Stimulated activated CD8-positive, alpha-beta memory T cell treated with anti-CD3 and anti-CD28 coated beads, Interleukin-7, amount 100 ng/mL, for 1 hour (primary cell): ENCODE measurements at places on chromosomes 7 and 10.

GRCh38 chr7:107012691-107013090 lies 31.8 kb upstream of the PRKAR2B start:
- no peak for DNase-seq

- DNase-seq = no peak
Measured at GRCh38 chr10:111128331-111129180, 51.7 kb downstream of the ADRA2A start.

DNA sequence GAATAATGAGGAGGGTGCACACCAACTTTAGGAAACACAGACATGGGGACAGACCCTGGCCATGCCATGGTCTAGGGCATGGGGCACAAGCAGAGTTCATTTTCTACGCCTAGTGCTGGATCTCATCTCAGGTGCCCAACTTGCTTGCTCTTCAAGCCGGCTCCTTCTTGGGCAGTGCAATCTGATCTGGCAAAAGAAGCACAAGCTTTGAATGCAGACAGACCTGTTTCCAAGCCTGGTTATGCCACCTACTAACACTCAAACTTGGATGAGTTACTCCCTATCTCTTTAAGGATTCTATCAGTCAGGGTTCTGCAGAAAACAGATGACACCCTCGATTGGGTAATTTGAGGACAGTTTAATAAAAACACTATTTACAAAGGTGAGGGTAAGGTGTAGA lies 34.9 kb upstream of the WAPL start:
- DNase-seq = no peak

DNA sequence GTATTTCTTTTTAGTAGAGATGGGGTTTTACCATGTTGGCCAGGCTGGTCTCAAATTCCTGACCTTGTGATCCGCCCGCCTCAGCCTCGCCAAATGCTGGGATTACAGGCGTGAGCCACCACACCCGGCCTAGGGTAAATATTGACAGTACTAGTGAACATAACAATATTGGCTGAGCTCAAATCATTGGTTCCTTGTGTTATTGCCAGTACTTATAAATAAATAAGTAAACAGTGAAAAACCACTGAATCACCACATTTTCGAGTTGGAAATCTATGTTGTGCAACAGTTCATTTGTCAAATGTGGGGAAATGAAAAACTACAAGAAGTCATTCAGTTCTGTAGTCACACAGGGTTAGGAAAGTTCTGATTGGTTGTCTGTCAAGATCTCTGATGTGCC lies 15.8 kb downstream of the RPP30 start:
- no peak for DNase-seq

GRCh38 chr10:118629211-118629610 lies 33.8 kb upstream of the PRLHR start:
- DNase-seq = no peak

- DNase-seq = no peak
Measured at GRCh38 chr7:159207393-159207792, 62.7 kb upstream of the VIPR2 start.

DNA sequence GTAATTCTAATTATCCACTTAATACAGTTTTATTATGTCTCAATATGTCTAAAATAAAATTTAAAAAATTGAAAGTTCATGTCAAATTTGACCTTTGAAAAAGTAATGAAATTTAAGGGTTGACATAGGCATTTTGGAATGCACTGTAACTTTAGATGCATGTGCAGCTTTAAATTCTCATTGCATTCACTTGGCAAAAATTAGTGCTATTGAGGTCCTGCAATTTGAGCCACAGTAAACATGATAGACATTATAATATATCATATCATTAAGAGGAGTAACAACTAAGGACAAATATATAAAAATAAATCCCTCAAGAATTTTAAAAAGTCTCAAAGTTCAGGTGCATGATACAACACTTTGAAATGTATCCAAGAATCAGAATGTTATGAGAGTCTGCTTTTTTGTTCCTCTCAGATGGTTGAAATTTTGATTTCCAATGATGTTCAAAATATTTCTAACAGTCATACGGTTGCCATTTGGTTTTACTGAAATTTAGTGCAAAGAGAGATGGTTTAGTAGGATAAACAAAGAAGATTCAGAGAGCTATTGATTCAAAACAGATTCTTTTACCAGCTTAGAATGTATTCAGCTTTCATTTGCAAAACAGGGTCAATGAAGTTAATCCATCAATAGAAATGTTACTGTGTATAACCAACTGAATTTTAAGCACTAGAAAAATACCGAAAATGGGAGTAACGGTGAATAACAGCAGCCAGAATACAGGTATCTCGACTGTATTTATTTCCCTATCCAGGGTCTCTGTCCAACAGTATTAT lies 71.8 kb downstream of the SEMA3A start:
- DNase-seq = no peak

DNA sequence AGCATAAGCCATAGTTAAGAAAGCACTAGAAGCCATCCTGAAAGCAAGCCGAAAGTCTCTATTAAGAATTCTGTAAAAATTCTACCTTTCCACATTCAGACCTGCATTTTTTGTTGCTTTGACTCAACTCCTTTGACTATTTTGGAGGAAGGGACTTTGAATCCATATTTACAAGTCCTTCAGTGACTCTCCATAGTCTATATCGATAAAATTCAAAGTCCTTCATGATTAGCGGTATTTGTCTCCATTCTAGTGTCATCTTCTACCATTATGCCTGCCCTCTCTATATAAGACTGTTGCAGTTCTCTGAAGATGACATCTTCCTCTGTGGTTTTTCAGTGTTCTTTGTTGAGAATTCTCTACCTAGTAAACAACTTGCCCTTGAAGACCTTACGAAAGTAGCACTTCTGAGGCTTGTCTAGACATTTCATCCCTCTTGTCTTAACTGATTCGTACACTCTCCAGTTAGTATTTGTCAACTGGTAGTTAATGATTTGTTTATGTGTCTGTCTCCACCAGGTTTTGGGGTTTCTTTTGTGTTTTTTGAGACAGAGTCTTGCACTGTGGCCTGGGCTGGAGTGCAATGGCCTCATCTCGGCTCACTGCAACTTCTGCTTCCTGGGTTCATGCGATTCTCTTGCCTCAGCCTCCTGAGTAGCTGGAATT lies 1.7 kb downstream of the CCSER2 start:
- DNase-seq = no peak

DNA sequence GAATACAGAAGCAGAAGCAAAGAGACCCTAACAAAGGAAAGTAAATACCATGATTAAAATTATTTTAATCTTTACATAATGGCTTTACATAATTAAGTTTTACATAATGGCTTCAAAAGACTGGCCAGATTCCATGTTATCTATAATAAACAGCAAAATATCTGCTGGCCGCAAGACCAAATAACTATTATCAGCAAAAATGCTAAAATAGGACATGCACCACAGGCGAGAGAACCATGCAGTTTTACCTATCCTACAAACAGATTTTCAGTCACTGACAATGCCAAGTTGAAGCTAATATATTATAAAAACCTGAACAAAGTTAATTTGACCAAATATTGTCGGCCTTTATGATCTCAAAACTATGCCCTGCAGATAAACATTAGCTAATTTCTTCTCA lies 34.2 kb upstream of the ANLN start:
- DNase-seq = no peak

DNA sequence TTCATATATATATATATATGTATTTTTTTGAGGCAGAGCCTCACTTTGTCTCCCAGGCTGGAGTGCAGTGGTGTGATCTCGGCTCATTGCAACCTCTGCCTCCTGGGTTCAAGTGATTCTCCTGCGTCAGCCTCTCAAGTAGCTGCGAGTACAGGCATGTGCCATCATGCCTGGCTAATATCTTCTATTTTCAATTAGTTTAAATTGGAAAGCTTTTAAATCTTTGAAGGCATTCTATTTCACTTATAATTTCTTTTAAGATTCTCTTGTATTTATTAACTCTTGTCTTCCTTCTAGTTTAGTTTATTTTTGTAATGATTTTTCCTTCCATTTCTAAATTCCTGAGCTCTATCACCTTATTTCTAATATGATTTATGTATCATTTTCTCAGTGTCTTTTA lies 71.2 kb downstream of the TPST1 start:
- no peak for DNase-seq

- DNase-seq = no peak
Measured at GRCh38 chr10:10110844-10111490, 906.7 kb upstream of the CELF2 start.

DNA sequence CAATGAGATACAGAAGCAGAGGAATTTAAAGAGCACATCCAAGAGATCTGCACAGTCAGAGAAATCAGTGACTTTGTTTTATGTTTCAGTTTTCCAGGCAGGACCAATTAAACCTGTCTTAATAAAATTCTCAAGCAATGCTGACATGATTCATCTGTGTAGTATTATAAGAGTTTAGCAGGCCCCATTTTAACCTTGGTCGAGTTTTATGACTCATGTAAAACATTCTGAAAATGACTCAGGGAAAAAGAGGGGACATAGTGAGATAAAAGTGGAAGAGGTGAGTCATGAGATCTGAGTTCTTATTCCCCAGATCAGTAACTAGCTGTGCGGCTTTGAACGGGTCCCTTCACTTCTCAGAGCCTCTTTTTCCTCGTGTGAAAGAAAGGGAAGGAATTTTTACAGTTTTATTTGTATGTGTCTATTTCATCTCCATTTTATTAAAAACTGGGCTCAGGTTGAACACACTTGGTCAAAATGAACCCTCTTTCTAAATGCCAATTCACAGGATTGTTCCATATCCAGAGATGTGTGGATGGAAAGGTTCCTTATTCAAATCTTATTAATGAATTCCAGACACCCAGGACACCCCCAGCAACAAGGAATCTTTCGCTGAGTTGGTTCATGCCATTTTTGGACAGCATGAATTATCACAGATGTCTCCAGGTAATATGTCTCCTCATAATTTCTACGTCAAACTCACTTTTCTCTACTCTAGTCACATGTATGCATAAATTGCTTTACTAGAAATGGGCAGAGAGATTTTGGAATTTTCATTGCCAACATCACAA lies 143.2 kb downstream of the JAZF1 start:
- no peak for DNase-seq

DNA sequence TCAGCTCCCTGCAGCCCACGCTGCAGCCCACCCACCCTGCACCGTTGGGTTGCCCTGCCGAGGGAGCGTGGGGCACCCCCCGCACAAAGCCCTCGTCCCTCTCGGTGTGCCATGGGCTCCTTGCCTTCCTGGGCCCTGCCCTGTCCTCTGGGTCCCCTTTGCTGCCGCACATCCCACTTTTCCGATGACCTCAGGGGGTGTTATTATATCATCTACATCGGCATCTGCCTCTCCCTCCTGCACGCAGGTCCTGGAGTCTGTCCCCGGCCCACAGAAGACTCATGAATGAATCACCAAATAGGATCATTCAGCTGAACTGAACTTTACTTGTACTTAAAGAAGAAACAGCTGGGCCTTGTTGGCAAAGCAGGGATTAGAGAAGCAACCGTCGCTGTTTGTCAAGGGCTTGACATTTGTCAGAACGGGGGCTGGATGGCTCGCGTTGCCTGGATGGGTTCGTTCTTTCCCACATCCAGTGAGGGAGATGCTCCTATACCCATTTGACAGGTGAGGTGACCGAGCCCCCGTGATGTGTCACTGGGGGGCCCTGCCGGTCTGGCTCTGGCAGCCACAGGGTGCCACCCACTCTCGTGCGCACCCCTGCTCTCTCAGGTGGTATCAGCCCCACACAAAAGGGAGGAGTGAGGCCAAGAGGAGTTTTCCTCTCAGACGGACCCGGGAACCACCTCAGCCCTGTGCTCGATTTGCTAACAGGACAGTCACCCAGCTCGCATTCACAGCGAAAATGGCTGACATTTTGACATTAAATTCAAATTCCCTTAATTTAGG lies 58.6 kb upstream of the EBF3 start:
- DNase-seq = no peak

- no peak for DNase-seq
Measured at GRCh38 chr7:97873606-97874005, 1.4 kb upstream of the ASNS start.

GRCh38 chr7:81273601-81274397 lies 354.9 kb upstream of the SEMA3C start:
- DNase-seq = no peak

DNA sequence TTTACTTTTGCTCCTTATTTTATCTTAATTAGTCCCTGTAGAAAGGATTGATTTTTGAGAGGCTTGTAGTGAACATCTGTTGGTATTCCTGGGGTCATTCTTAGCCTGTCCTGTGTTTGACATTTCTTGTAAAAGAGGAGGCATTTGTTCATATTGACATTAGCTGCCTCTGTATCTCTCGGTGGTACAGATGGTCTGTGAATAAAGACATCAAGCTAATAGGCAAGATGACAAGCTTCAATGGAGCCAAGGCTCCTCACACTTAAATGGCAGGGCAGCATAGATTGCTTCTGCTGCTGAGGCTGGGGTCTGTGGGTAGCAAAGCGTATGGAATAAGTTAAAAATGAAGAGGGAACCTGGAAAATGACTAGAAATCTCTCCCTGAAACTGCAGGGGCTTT lies 687.6 kb downstream of the LRMDA start:
- DNase-seq = no peak

DNA sequence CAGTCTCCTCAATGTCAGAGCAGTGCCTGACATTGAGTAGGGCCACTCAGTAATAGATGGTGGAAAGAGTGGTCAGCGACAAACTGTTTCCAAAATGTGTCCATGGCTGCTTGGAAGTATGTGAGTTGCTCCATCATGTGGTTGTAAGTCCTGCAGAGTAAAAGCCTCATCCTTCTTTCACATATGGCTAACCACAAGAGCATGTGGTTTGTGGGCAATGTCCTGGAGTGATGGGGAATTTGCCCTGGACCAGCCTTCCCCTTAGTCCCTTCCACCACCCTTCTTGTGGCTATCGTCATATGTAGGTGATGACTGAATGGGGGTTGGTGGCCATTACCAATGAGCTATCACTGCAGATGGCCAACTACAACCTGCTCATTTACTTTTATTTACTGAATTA lies 33.0 kb upstream of the PLXNA4 start:
- DNase-seq = no peak

- DNase-seq = no peak
Measured at GRCh38 chr7:2038931-2039728, 193.6 kb downstream of the MAD1L1 start.

GRCh38 chr10:84820120-84820519 lies 491.7 kb downstream of the CCSER2 start:
- DNase-seq = no peak

GRCh38 chr10:30436671-30437030 lies 2.7 kb downstream of the MAP3K8 start:
- no peak for DNase-seq

DNA sequence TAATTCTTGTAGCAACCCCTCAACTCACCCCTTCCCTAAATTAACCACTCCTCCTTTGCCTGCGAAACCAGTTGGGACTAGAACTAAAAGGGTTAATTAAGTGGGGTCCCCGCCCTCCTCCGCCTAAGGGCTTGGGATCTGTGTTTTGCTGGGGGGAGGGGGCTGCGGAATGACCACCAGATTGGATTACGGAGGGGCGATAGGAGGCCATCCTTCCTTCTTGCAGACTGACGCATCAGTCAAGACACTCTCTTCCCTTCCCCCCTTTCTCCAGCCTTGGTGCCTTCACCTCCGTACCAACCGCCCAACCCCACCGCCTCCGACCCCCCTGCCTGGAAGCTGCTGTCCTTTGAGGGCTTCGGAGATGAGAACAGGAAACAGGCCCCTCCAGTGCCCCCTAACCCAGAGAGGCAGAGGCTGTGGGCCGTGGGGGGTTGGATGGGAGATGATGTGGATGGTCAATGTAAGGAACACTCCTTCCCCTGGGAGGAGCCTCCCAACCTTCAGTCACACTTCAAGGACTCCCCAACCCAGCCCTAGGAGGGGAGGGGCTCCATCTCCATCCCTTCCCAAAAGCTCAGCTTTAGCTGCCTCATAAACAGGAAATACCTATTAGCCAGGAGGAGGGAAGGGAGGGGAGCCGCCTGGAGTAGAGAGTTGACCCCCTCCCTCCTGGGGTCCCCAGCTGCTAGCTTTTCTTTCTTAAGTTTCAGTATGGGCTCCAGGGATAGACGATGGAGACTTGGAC lies 997 bp upstream of the LDB1 start:
- DNase-seq = no peak
